NCI-H1417 treated with DMSO at 0.1 percent for 48 hours (cell line): ENCODE measurements at places on chromosomes 3 and 15.

DNA sequence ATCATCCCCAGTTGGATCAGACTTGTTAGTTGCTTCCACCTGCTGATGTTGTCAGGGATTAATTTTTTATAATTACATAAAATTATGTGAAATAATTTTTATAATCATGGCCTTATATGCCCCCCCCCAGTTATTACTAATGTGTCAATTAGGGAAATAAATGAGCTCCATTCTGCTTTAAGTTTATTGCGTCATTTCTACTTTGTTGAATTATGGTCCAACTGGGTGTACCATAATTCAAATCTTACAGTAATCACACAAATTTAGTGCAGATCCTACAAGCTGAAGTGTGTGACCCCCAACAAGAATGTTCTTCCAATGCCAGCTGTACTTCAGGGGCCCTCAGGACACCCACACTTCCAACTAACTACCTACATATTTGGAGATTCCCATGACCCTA lies 7.5 kb upstream of the NDN start:
- no peak for DNase-seq

- DNase-seq, result no peak
These were observed 15.0 kb downstream of the GTF2A2 start for GRCh38 chr15:59642351-59642750.

- DNase-seq, result no peak
These were observed 95.2 kb downstream of the CLDN1 start for GRCh38 chr3:190227064-190227463.

GRCh38 chr3:116040152-116040551 lies 405.1 kb downstream of the LSAMP start:
- no peak for DNase-seq

DNA sequence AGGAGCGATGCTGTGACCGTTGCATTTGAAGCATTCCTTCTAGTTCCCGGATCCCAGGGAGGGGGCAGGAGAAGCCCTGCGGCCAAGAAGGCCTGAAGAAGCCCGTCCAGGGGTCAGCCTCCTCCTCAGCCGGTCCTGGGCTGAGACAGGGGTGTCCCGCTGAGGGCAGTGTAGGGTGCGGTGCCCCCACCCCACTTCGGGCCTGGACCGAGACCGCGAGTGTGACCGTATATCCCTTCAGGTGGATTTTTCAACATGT lies 2.8 kb downstream of the OCA2 start:
- no peak for DNase-seq

- DNase-seq, result no peak
These were observed 300.8 kb upstream of the ATP11B start for GRCh38 chr3:182492536-182492935.

DNA sequence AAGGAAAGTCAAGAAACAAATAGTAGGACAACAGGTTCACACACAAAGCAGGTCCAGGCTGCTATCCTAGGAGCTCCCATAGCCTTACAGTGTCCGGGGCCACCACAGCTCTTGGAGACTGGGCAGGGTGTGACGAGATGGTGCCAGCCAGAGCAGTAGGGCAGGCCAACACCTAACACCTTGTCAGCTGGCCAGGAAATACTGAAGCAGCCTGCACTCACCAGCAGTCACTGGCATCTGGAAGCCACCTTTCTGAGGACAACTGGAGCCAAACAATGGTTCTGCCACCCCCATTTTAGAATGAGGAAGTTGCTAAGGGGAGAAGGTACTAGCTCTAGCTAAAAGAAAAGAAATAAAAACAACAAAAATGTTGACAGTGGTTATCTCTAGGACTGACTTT lies 47.2 kb downstream of the CCDC12 start:
- DNase-seq, result no peak

DNA sequence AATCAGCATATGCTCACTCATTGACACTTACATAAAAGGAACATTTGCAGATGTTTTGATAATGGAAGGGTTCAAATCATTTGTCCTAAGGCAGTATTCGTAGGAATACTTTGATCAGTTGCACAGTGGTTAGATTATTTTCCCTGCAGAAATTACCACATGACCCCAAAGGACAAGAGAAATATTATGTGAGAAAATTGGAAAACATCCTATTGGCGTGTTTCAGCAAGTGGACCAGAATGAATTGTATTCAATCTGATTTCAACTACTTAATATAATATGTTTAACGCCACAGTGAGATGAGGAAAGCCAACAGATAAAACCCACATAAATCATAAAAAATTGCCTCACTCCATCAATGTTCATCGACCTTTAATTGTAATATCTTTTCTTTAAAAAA lies 195.0 kb upstream of the MDFIC2 start:
- no peak for DNase-seq

- no peak for DNase-seq
These were observed 3.4 kb downstream of the MINDY4B start for GRCh38 chr3:150901793-150902192.

GRCh38 chr3:64368257-64369020 lies 143.2 kb upstream of the PRICKLE2 start:
- DNase-seq, result no peak

DNA sequence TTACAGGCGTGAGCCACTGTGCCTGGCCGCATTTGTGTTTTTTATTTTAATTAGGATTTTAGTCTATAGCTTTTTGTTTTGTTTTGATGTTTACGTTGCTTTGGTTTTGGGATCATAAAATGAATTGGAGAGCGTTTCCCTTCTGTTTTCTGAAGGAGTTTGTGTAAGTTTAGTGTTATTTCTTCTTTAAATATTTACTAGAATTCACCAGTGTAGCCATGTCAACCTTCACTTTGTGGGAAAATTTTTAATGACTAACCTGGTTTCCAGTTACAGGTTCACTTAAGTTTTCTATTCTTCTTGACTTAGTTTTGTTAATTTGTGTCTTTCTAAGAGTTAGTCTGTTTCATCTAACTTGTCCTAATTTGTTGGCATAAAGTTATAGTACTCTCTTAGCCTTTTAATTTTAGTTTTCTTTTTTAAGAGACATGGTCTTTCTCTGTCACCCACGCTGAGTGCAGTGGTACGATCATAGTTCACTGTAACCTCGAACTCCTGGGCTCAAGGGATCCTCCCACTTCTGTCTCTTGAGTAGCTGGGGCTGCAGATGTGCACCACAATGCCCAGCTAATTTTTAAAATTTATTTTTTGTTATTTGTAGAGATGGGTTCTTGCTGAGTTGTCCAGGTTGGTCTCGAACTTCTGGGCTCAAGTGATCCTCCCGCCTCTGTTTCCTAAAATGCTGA lies 61.0 kb downstream of the CHD2 start:
- no peak for DNase-seq
